Forelimb muscle (tissue), 1 donor: ENCODE measurements at places on chromosomes 4 and X.

- no peak for DNase-seq
These were observed 365.5 kb downstream of the GBA3 start for GRCh38 chr4:23058165-23058776.

- DNase-seq: no peak
These were observed 51.1 kb upstream of the JADE1 start for GRCh38 chr4:128758314-128758922.

DNA sequence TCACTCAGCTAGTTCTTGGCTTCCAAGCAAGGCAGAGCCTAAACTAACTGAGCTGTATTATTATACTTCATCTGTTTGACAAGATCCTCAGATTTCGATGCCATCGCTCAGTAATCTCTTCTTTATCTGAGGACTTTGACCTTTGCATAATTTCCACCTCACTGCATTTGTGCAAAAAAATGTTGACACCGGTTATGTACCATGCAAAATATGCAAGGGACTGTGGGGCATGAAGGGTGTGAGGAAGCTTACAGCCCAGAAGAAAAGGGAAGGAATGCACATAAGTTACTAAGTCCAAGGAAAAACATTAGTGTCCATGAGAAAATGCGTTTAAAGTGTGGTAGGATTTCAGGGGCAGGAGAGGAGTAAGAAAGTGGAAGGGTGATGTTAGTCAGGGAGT, 295.4 kb downstream of the PACRGL start:
- DNase-seq: no peak

DNA sequence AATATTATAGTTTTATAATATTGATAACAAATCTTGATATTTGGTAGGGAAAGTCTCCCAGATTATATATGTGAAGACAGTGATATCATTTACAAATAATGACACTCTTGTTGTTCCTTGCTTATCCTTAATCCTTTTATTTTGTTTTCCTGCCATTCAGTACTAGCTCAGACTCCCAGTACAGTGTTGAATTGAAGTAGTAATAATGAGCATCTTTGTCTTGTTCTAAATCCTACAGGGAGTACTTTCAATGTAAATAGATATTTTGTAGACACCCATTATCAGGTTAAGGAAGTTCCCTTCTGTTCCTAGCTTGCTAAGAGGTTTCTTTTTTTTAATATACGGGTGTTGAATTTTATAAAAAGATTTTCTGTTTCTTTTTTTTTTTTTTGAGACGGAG, 33.0 kb downstream of the WWC2 start:
- DNase-seq: no peak

DNA sequence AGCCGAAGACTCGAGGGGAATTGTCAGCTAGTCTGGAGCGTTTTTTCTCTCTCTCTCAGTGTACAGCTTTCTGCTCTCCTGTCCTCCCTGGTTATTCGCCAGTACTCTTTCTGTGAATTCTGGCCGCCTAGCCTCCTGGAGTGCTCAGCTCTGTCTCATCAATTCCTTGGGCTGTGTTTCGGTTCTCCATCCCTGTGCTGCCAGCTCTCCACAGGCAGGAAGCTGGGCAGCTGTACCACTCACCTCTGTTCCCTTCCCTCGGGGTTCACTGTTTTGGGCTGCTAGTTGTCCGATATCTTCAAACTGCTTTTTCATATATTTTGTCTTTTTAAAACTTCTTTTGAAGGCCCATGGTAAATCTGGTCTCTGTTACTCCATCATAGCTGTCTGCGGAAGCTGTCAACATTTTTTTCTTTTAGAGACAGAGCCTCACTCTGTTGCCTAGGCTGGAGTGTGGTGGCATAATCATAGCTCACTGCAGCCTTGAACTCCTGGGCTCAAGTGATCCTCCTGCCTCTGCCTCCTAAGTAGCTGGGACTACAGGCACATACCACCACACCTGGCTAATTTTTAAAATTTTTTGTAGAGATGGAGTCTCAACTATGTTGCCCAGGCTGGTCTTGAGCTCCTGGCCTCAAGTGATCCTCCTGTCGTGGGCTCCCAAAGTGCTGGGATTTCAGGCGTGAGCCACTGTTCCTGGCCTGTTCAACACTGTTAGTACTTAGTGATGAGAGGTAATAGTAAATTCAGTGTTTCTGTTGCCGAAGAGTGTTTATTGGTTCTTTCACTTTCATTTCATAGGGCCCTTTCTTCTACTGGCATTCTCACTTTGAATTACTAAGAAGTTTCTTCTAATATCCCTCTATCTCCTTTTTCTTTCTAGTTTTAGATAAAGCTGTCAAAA, 18.6 kb downstream of the ZCCHC4 start:
- DNase-seq: no peak

GRCh38 chr4:183588169-183588675, 70.8 kb downstream of the RWDD4 start:
- DNase-seq: peak; percentile 19

- peak; percentile 9 for DNase-seq
These were observed at the start of gene FSTL5 for GRCh38 chr4:162163892-162164759. TSS of gene FSTL5 (minus strand) at chr4:162164000. CDS start at chr4:162111396, 52,604 bp downstream.

GRCh38 chr4:138192113-138192512, 50.0 kb downstream of the SLC7A11 start:
- no peak for DNase-seq

DNA sequence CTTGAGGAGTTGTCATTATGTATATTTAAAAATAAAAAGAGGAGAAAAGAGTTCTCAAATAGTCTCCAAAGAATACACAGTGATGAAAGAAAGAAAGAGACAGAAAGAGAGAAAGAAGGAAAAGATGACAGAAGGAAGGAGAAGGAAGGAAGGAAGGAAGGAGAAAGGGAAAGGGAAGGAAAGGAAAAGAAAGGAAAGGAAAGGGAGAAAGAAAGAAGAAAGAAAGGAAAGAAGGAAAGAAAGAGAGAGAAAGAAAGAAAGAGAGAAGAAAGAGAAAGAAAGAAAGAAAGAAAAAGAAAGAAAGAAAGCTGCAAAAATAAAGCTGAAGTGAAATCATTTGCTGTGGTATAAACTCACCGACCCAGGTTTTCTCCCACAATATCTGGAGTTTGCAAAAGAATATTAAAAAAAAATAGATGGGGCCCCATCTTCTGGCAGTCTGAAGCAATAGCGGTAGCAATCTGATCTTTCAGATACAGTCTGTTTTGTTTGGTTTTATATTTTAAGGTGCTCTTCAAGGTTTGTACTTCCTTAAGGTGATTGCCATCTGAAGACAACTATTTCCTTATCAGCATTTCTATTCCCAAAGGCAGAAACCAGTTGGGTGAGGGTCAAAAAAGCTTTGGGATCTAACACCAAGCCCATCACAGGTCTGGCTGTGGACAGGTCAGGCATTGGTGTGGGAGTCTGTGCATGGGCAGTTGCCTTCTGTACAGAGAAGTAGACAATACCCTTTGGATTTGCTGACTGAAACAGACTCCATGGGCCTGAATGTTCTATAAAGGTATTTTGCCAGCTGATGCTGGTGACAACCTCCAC, 160.4 kb downstream of the CPEB2 start:
- no peak for DNase-seq

GRCh38 chr4:39510348-39510929, 16.8 kb downstream of the UGDH start:
- DNase-seq: no peak

GRCh38 chrX:120446498-120446897, 22.6 kb downstream of the LAMP2 start:
- DNase-seq: no peak

DNA sequence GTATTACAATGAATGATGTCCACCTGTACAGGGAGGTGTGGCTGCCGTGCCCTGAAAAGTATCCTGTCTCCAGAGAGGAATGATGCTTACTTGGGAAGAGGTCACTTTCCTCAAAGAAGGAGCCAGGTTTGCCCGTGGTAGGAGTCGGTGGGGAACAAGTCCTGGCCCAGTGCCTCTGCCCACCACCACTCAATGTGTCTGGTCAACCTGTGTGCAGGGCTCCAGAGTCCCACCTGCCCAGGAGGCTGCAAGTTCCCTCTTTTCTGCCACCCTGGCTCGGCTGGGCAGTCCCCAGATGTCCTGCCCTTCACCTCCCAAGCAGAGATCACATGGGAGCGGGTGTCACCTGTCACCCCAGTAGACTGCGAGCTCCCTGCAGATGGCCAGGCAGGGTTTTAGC, 75.4 kb upstream of the C4orf50 start:
- no peak for DNase-seq

- DNase-seq: no peak
These were observed 21.3 kb downstream of the ARHGAP24 start for GRCh38 chr4:85496126-85496849.

DNA sequence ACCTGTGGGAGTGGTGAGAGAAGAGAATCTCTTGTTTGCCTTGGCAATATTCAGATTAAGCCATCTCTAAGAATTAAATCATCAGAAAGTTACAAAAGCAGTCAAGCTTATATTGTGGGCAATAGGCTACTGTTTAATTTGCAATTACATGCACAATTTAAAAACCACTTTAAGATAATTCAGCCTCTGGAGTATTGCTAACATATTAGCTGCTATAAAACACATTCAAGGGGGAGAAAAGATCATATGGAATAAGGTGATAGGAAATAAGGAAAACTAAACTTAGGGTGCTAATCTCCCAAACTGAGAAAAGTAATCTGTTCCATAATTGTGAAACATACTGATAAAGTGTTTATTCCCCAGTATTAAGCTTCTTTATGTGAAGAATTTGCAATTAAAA, 103.9 kb downstream of the ARAP2 start:
- DNase-seq: no peak

GRCh38 chrX:106608016-106608415, 3.8 kb upstream of the RADX start:
- no peak for DNase-seq

- no peak for DNase-seq
These were observed 10.0 kb upstream of the SPP1 start for GRCh38 chr4:87965501-87965975.

- no peak for DNase-seq
These were observed 165.3 kb downstream of the FBXO8 start for GRCh38 chr4:174118171-174118570.

GRCh38 chr4:106914223-106914622, 121.9 kb downstream of the DKK2 start:
- no peak for DNase-seq

DNA sequence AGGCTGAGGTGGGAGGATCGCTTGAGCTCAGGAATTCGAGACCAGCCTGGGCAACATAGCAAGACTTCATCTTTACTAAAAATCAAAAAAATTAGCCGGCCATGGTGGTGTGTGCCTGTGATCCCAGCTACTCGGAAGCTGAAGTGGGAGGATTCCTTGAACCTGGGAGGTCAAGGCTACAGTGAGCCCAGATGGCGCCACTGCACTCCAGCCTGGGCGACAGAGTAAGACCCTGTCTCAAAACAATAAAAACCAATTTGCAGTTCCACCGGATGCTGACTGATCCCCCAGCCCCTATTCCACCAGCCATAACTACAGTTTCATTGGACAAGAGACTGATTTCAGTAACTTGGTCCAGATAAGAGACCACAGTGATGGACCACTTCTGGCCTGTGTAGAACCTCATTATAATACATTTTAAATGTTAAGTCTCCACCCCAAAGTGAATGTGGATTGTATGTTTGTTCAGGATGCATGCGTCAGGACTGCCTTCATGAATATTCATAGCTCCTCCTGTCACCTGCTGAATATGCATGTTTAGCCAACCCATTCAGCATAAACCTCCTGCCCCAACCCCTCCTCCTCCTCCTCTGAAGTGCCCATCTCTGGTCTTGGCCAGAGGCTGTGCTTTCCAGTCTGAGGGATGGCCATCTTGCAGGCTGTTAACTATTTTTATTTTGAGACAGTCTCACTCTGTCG, 2.3 kb upstream of the SLBP start:
- DNase-seq: no peak

DNA sequence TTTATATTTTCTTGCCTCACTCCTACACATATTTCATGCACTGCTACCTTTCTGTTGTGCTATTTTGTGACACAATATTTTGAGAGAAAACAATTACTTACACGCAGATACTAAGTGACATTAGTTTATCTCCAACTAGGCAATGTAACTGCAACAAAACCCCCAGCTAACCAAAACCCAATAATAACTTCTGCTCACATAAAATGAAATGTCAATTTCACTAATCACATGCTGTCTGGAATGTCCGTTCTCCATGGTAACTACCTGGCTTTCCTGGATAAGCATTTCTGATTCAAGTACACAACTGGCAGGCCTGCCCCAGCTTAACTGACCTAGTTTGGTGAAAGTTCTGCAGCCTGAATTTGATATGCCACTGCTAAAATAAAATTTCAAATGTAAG, 313.5 kb downstream of the TMA16 start:
- DNase-seq: no peak

DNA sequence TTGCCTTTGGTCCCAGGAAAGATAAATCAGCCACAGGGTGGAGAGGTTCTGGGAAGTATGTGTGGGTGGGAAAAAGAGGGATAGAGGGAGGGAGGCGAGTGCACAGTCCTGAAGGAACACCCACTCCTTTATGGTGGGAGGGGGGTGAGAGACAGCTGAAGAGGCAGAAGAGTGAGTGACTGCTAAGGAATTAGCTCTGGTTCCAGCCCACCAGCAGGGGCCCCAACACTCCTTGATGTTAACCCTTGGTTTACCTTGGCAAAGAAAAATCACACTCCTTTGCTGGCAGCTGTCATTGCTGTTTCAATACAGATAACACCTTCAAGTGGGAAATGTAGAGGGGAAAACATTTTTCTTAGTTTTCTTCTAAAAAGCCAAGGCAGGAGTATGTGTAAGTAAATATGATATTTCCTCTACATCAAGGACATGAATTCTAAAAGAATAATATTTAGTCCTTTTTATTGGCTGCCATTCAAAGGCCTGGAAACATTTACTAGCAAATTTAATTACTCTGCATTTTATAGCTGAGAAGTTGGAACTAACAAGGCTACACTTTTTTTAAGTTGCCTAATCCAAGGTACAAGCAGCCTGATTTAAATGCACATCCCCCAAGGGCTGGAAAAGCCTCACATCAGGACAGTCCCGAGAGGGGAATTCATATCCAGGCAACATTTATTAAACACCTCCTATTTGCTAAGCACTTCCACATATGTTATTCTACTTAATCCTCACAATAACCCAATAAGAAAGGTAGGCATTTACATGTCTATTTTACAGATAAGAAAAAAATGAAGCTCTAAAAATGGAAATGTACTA, 81.7 kb downstream of the HS6ST2 start:
- no peak for DNase-seq

GRCh38 chr4:60463857-60464502, 736.1 kb upstream of the ADGRL3 start:
- no peak for DNase-seq

DNA sequence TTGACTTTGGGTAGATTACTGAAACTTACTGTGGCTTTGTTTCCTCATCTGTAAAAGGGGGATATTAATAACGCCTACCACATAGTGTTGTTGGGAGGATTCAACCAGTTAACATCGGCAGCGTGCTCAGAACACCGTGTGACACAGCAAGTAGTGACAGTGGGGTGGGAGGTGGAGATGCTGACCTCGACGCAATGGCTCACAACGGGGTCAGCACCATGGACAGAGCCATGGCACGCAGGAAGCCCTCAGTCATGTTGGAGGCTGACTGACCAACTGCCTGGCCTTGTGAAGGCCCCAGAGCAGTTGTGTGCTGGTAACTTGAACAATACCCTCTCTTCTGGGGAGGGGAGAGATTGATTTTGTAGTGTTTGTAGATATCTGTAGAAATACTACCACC, 93.2 kb downstream of the WFS1 start:
- no peak for DNase-seq

GRCh38 chr4:17758485-17758884, 22.9 kb downstream of the FAM184B start:
- DNase-seq: no peak
